ENCODE measurements at places on chromosomes 1 and 21.

DNA sequence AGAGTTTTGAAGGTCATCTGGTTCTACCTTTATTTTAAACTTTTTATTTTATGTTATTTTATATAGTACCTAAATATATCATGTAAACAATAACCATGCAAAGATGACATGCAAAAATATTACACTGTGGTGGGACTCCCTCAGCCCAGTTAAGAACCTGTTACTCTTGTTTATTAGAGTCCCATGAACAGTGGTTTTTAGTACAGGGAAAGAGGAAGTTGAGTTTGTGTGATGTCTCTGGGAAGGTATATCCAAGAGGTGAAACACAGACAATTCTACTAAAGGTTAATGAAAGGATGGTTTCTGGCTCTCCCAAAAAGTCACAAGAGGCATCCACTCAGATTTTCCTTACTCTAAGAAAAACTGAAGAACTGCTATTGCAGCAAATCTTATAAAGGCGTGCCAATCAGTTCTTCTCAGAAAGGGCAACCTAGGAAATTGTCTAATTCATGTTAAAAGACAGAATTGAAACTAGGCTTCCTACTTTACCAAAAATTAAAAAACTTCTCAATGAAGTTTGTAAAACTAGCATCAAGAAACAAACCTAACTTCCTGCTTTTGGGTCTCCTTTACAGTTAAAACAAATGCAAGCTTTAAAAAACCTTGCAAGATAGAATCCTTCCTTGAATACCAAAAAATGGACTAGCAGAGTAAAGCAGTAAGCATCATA lies 19.9 kb downstream of the GFI1 start:
- no peak for DNase-seq

GRCh38 chr1:226870401-226871279 lies at the start of gene PSEN2:
Gene PSEN2, plus strand, starts transcription at chr1:226870616. Its CDS starts 11,292 bp downstream, at chr1:226881908.
- DNase-seq, result peak; percentile 33

DNA sequence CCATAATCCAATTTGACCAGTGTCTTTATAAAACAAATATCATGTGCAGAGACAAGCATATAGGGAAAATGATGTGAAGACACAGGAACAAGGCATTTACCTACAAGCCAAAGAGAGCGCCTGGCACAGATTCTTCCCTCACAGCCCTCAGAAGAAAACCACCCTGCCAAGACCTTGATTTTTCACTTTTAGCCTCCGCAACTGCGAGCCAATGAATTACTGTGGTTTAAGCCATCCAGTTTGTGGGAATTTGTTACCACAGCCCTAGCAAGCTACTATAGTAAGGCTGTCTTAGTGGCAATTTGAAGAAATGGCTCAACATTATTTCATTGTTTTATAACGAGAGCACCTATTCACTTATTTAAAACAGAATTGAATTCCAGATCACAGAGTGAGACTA lies 85.7 kb upstream of the CCDC190 start:
- no peak for DNase-seq

DNA sequence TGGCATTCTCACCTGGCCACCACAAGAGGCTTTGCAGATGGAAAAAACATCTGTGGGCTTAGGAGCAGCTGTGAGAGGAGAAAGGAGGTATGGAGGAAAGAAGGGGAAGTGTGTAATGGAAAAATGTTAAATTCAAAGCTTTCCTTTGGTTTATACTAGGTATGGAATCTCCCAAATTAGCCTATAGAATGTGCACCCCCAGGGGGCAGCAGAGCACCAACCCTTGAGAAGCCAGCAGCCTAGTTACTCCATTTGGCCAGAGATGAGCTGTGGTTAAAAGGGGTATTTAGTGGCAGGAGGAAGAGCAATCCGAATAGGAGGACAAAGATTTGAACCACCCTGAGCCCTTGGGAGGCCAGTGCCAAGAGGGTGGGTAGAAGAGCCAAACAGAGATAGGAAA lies 97.5 kb upstream of the CTTNBP2NL start:
- peak; percentile 46 for DNase-seq

DNA sequence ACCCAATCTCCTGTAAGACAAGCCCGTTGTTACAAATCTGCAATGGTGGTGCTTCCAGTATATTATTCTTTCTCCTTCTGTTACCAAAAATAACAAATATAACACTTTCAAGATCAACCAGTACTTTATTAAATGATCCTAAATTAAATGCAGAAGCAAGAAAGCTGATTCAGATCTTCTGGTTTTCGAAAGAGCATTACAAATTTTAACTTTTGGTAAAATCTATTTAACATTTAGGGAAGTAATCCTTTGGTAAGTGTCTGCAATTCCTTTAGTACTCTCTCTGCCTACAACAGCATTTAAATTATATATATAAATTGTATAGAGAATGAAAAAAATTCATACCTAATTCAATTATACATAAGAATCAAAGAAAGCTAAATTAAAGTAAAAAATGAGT lies 198.6 kb upstream of the HMCN1 start:
- DNase-seq, result no peak

- DNase-seq, result no peak
Measured at GRCh38 chr21:20703112-20703767, 295.0 kb upstream of the NCAM2 start.

DNA sequence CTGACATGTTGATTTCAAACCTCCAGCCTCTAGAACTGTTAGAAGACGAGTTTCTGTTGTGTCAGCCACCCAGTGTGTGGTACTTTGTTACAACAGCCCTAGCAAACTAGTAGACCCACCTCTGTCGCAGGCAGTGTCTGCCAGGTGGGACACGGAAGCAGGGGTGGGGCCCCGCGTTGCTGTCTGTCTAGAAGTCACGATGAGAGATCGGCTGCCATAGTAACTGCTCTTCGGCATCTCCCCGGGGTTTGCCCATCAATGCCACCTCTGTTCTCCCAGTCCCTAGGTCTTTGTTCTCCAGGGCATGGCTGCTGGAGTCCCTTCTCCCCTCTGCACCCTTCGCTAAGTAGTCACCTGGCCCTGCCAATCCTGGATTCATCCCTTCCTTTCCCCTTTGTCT lies 15.2 kb upstream of the CLSTN1 start:
- DNase-seq, result no peak

DNA sequence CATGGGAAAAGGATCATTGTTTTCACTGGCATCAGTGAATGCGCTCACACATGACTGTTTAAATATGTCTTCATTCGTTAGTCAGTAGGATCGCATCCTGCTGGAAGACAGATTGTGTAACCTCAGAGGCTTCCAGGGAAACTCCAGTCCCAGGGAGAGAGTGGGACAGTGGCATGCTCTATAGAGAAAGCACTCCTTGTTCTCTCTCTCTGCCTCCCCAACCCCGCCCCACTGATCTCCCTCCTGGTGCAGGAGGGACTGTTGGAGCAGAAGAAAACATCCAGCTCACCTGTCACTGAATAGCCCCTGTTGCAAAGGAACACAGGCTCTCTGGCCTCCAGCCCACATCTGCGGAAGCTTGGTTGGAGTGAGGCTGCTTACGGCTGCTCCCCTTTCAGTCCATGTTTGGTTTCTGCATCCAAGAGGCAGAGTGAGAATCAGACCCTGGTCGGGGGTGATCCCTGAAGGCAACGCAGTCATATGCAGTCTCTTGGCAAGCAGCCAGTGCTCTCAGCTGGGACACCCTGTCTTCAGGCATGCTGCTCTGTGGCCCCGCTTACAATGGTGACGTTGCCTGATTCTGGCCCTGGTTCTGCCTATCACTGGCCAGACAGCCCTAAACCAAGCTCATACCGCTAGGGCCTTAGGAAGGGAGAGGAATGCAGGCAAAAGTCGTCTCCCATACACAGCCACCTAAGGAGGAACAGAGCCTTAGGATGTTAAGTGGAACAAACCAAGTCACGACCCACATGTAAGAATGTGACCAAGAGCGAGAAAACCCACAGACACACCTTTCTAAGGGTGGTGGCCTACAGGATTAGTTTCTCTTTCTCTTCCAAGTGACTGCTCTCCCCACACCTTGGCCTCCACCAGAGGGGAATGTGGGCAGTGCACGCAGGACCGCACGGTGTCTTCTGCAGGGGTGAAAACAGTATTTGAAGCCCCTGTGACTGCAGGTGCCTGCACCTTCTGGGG lies 39.7 kb downstream of the BACE2 start:
- peak; percentile 72 for DNase-seq

DNA sequence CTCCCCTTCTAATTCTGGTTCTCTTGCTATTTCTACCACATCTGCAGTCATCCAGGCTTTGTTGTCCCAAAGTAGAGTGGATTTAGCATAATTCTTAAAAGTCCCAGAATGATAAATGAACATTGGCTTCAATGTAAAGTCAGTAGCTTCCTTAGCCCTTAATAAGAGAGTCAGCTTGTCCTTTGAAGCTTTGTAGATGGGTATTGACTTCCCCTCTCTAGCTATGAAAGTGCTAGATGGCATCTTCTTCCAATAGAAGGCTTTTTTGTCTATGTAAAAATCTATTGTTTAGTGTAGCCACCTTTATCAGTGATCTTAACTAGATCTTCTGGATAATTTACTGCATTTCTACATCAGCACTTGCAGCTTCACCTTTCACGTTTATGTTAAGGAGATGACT lies 181.4 kb upstream of the B3GALT2 start:
- DNase-seq, result no peak

DNA sequence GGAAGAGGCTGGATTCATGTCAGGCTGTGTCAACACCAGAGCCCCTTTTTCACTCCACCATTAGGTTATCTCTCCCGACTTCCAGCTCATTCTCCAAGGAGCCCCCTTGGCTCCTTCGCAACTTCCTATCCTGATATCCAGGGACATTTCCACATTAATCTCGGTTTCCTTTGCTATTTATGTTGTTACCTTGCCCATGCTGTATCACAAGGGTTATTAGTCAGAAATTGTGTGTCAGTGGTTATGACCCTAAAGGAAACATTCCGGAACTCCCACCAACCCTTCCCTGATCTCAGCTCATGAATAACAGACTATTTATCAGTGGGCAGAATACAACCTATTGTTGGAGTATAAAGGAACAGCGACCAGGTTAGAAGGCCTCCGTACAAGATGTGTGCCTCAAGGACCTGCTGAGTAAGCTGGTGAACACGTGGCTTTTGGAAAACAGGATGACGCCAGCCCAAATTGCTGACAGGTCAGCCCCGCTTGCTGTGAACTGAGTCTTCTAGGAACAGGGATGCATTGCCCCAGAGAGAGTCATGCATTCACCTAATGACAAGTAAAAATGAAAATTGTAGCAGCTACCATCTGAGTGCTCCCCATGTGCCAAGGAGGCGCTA lies 121.5 kb downstream of the PLPP3 start:
- no peak for DNase-seq

DNA sequence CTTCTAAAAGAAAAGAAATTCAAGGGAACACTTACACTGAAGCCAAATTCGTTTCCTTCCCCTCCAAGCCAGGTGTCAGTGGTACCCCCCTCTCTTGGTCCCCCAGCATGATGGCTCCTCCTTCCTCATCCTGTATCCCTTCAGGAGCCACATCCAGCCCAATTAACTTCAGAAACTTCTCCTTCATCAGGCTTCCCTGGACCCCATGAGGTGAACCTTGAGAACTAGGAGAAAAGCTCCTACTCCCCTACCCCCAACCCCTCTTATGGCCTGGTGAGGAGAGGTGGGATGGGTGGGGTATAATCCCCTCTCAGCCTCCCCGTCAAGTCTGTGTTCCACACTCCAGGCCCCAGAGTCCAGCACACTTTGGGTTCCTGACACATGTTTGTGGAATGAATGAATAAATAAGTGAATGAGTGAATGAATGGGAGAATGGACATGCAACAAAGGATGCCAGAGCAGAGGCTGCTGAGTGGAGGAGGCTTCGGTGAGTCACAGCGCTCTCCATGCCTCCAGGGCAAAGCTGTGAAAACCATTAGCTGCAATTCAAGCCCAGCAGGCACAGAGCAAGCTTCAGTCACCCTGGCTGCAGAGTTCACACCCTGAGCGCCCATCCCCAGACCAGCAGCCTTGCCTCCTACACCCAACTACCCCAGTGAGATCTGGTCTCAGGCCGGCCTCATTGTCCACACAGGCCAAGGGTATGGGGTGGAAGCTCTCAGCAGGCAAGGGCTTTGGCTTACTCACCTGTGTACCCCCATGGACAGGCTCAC lies 43.8 kb downstream of the BATF3 start:
- peak; percentile 70 for DNase-seq

GRCh38 chr1:67134695-67135094 lies at the start of gene C1orf141:
Gene C1orf141, minus strand, starts transcription at chr1:67134970. Its CDS starts 7,730 bp downstream, at chr1:67127240.
- DNase-seq, result no peak
